ENCODE measurements at places on chromosomes 7 and 10.

GRCh38 chr10:69498711-69499471 lies 47.6 kb downstream of the TSPAN15 start:
- DNase-seq = no peak

GRCh38 chr7:1611708-1612241 lies 41.9 kb upstream of the PSMG3 start:
- no peak for DNase-seq

- DNase-seq = no peak
Observed at GRCh38 chr10:70836319-70836718, 20.6 kb downstream of the SGPL1 start.

GRCh38 chr10:21208666-21209316 lies 311.7 kb upstream of the NEBL start:
- no peak for DNase-seq

DNA sequence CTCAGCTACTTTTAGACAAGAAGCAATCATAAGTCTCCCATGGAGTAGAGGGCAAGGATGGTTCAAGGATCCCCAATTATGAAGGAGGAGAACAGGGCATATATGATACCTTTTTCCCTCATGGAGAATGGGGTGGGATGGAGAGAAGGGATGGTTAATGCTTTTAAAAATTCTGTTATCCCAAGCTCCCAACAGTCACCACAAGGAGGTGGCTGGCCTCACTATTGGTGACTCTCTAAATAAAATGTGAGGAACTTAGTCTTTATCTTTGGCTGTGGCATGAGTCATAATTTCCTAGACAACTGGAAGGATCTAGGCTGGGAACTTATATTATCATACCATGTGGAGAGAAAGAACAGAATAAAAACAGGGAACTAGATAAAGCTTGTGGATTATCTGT lies 297.0 kb downstream of the PHTF2 start:
- no peak for DNase-seq

- DNase-seq = no peak
Observed at GRCh38 chr7:46723742-46724141, 802.7 kb upstream of the IGFBP3 start.

DNA sequence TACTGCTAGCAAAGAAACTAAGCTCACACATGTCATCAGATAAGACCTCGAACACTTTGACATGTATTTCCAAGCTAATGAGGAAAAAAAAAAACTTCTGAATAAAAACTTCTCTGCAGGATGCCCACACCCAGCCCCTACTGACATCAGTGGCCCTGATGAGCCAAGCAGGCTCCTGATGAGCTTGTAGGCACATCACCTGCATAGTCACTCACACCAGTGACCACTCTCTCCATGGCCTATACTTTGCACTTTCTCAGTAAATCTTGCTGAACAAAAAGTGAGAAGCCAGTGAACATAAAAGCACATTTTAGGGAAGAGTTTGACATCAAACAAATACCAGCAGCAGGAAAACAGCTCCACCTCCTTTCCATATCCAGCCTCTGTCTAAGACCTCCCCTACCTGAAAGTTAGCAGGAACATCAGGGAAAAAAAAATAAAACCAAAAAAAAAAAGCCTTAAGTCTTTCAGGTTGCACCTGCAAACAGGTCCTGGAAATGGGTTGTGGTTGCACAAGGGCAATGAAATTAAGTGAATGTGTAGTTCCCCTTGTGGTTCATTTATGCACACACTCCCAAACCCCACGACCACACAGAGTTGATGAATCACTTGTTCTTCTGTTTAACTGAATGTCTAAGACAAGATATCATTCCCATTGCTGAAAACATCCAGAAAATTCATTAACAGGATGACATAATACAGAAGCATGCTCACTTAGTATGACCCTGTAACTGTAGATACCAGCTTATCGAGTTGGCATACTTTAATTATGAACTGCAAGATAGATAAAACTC lies 205.2 kb upstream of the PDE1C start:
- no peak for DNase-seq

DNA sequence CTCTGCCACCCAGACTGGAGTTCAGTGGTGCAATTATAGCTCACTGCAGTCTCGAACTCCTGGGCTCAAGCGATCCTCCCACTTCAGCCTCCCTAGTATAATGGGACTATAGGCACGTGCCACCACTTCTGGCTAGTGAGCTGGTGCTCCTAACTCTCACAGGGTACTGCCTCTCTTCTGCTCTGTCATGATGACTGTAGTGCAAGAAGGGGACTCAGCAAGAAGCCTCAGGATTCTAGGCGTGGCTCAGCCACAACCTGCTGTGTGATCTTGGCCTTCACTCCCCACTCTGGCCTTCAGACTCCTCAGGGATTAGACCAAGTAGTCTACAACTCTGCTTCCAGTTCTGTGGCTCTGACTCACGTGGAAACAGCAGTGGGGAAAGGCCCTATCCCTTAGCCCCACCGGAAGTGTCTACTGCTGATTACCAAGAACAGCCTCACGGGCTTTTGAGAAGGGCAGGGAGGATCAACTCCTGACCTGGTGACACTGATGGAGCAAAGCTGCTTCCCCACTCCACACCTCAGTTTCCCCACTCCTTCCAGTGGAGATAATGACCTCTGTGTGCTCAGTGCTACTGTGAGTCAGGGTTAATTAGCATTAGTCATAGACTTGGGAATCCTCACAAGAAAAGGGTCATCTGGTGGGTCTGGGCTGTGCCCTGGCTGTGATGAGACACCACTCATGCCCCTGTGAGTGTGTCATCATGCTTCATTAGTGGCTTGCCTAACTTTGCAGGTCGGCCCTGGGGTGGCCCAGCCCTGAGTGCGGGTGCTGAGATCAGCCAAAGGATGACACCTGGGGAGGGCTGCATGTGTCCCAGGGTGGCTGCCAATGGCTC lies 41.1 kb downstream of the ZC3HC1 start:
- DNase-seq = peak; percentile 31

DNA sequence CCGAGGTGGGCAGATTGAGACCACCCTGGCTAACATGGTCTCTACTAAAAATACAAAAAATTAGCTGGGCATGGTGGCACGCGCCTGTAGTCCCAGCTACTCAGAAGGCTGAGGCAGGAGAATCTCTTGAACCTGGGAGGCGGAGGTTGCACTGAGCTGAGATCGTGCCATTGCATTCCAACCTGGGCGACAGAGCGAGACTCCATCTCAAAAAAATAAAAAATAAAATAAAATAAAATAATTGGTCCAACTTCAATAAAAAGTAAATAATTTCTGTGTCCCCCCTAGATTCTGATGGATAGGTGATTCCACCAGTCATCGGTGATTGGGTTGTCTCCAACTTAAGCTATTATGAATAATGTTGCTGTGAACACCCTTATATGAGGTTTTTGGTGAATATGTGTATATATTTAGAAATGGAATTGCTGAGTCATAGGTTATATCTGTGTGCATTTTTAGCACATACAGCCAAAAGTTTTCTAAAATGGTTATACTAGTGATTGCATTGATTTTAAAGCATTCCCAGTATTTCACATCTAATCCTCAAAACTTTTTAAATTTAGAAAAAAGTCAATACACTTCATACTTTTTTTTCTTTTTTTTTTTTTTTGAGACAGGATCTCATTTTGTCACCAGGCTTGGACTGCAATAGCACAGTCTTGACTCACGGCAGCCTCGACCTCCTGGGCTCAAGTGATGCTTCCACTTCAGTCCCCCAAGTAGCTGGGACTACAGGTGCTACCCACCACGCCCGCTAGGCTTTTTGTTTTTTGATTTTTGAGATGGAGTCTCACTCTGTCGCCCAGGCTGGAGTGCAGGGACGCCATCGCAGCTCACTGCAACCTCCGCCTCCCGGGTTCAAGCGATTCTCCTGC lies 13.7 kb upstream of the SRPK2 start:
- no peak for DNase-seq

DNA sequence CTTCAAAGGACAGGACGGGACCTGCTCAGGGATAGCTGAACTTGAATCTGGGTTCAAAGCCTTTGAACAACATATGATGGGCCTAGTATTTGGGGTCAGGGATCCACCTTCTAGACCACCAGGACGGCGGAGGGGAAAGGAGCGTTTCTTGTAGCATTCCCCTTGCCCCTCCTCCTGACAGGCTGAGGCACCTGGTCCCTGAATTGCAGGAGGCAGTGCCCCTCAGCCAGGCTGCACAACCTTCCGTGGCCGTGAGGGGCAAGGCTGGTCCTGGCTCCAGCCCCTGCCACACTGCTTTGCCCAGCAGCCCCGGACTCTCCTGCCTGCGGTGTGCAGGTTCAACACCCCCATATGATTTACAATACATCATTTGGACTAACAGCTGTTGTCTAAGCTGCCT lies 58.1 kb downstream of the INSIG1 start:
- no peak for DNase-seq

All from transverse colon (tissue), 4 donors.